ENCODE measurements at places on chromosomes 2 and 18. TPM values are rescaled to one million over a fixed set of nuclear protein-coding genes. Genes with fewer than 3 reads are reported as not detected.

DNA sequence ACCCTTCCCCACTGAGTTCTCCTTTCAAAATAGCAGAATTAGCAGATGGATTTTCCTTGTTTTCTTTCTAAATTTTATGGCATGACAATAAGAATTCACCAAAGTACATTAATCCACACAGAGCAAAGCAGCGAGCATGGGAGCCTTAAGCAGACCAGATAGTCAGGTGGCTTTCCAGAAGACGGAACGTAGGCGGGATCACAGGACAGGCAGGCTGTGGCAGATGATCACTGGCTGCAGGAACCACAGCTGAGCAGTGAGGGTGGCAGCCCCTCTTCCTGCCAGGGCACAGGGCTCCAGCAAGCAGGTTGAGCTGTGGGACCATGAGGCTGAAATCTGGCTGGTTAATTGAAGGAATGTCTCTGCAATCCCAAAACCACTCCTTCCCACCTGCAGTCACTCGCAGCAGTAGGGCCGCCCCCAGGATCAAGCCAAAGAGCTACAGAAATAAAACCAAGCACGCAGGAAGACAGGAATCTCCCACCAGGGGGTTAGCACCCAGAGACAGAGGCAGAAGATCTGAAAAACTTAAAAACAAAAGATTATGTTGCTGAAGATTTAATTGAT, 259.9 kb downstream of the EIPR1 start:
- no peak for DNase-seq

DNA sequence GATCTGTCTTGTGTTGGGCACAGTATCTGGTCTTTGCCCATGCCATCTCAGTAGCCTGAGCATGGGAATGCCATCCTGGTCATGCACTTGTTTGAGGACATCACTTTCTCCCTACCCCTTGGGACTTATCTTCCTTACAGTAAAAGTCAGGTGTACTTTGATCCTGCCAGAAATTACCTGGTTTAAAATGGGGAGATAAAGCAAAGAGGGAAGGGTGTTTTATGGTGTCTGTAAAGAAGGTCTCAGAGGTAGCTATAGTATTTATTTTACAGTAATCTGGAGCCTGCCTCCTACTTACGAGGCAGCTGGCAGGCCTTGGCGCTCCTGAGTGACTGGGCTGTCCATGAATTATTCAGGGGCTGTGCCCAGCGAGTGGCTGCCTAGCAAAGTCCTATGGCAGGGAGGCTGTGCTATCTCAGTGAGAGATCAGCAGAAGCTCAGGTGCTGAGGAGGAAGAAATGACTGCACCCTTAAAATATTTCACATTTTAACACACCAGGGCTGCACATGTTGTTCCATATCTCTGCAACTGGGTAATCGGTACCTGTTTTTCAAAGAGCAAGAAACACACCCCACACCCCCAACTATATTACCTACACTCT, 93.9 kb downstream of the SPTBN1 start:
- no peak for DNase-seq

Gene HMSD
- 68.8 TPM for total RNA-seq

DNA sequence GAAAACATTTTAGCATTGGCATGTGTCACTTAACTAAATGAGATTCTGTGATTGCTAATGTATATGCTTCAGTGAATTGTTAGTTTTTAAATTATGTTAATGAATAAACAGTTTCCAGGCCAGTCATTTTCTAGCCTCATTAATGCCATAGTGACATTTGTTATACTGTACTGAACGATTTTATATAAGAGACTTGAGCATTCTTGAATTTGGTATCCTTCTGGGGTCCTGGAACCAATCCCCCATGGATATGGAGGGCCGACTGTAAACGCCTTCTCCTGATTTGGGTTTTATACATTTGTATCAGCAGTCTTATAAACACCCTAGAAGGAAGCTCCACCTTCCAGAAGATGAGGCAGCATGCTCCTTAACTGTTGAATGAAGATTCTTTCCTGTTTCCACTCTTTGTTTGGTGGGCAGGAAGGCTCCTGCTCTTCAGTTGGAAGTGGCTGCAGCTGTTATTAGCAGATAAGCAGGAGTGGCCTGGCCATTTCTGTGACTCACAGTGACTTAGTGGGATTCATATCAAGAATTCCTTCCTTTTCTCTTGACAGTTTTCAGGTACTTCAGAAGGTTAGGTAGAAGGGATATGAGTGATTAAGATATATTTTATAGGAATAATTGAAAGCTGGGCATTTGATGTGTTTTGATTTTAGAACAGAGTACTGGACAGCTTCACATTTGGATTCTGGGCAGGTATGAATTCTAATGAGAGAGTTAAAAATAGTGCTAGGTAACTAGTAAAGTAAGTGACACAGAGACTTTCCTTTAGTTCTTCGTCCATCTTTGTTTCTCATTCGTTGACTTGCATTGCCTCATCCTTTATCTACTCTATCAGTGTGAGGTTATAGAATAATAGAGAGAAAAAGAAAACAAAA, 124.9 kb downstream of the PLCL1 start:
- DNase-seq: no peak

DNA sequence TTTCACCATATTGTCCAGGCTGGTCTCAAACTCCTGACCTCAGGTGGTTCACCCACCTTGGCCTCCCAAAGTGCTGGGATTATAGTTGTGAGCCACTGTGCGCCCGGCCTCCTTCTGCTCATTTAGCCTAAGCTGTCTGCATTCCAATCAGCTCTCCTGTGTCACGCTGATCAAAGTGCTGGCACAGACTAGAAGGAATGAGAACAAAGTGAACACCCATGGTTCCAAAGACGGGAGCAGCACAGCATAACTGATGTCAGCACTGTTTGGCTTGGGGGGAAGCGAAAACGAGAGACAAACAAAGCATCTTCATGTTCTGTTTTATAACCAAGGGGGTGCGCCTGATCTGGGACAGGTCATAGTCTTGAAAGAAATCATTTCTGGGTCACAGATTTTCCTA, 43.3 kb downstream of the DIPK1C start:
- no peak for DNase-seq

Gene ALK
- not detected for total RNA-seq

Gene RSAD2
- total RNA-seq: 17.8 TPM

GRCh38 chr18:74370115-74370514, 54.5 kb downstream of the C18orf63 start:
- no peak for DNase-seq

Gene SLC9A4
- 0.14 TPM for total RNA-seq

DNA sequence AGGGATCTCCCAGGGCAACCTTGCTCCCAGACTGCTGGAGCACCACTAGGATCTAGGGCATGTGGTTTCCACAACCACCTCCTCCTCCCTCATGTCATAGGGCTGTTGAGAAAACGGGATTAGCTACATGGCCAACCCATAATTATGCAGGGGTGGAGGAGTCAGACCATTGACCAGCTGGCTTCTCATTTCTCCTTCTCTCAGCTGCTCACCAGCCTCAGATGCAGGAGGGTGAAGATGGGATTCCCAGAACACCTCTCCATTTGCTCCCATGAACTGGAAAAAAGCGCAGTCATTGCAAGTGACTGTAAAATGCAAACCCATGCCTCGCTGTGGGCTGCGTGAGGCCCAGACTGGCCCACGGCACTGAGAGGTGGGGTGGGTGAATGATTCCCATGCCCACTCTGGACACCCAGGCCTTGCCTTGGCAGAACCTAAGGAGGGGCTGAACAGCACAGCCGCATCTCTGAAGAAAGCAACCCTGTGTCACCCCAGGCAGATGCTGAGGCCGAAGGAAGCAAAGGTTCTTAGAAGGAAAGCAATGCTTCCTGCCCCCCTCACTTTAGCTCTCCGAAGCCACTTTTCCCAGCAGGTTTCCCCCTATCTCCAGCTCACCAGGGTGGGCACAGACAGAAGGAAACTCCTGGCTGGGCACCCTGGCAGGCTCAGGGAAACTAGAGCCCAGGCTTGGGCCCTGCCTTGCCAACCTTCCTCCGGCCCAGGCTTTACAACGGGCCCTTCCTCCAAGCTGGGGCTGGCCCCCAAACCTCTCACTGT, 69.6 kb upstream of the RTN4 start:
- no peak for DNase-seq

GRCh38 chr2:179729966-179730365, 131.4 kb downstream of the ZNF385B start:
- DNase-seq: no peak

Gene CCDC68
- total RNA-seq: not detected

Gene IDH1
- 18.6 TPM for total RNA-seq

DNA sequence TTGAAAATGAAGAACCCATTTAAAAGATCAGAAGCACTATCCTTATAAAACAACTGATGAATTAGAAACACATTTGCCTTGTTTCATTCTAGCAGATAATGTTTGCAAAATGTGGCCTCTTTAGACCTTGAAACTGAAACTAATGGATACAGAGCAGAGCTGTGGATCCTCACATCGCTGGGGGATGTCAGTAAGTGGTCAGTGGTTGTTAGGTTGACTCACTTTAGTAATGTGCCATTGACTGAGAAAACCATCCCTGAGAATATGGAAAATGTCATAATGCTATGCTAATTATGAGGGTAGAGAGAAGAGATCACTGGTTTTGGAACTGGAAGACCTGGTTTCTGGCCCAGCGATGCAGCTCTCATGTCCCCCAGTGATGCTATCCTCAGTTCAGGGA, 176.7 kb downstream of the MYO1B start:
- DNase-seq: no peak

Gene TNS1
- total RNA-seq: 0.65 TPM

Gene CLEC4F
- not detected for total RNA-seq

GRCh38 chr2:58558881-58559280, 317.8 kb upstream of the FANCL start:
- DNase-seq: no peak

- no peak for DNase-seq
Observed at GRCh38 chr2:196275646-196276352, 104.4 kb upstream of the STK17B start.

GRCh38 chr18:25516747-25517498, 165.0 kb upstream of the ZNF521 start:
- DNase-seq: no peak
